ENCODE measurements at places on chromosomes 6 and 20.

GRCh38 chr6:159097256-159097655 lies 52.5 kb upstream of the TAGAP start:
- DNase-seq = no peak

- no peak for DNase-seq
Observed at GRCh38 chr6:149961728-149962425, 1.9 kb upstream of the ULBP1 start.

- no peak for DNase-seq
Observed at GRCh38 chr6:72813807-72814596, 192.1 kb downstream of the KCNQ5 start.

DNA sequence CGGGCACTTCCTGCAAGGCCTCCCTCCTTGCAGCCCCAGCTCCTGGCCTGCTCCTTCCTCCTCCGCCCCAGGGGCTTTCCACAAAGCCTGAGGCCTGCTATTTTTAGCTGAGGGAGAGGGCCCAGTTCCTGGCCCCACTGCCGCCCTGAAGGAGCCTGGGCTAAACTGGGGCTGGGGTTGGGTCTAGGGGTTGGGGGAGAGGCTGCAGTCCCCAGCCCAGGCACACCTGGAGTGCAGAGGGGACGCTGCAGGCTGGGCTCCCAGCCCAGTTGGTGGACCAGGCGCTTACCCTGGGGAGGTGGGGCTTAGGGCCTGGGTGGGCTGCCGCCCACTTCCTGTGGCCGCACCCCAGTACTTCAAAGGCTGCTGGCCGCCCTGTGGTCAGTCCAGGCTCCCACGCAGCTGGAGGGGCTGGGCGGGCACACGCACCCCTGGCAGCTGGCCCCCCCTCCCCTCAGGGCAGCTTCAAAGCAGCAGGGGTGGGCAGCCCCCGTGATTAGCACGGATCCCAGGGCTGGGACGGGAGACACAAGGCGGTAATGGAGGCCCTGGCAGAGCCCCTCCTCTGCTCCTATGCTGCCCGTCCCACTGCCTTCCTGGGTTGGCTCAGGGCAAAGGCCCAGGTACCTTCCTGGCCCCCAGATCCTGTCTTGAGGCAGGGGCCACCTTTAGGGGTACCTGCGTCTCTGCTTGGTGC lies 7.1 kb upstream of the ABHD16B start:
- no peak for DNase-seq
